ENCODE measurements at places on chromosomes 4 and X. TPM values are rescaled to one million over a fixed set of nuclear protein-coding genes. Genes with fewer than 3 reads are reported as not detected.

RHOH gene
- 9.2 TPM for total RNA-seq

PDCL2 gene
- not detected for total RNA-seq

SMIM10 gene
- 4.1 TPM for total RNA-seq

S100P gene
- total RNA-seq = 16.1 TPM

GRCh38 chr4:66613591-66613990 is 931.7 kb downstream of the CENPC start:
- no peak overlapping the region for H3K4me3 ChIP-seq
- no peak for DNase-seq
- H3K36me3 ChIP-seq = no peaks in the 10 kb centered on the region
- H3K27me3 ChIP-seq = no peaks in the 10 kb centered on the region
- no peaks in the 10 kb centered on the region for H3K4me1 ChIP-seq
- no peak overlapping the region for H3K27ac ChIP-seq

GRCh38 chr4:2869659-2870058 is 26.0 kb downstream of the ADD1 start:
- no peaks in the 10 kb centered on the region for H3K27me3 ChIP-seq
- H3K27ac ChIP-seq = peak overlapping the region; percentile 71
- peak overlapping the region; percentile 30 for H3K4me3 ChIP-seq
- DNase-seq = no peak
- H3K4me1 ChIP-seq = peaks cover 99% of the 10 kb centered on the region
- H3K36me3 ChIP-seq = no peaks in the 10 kb centered on the region

DNA sequence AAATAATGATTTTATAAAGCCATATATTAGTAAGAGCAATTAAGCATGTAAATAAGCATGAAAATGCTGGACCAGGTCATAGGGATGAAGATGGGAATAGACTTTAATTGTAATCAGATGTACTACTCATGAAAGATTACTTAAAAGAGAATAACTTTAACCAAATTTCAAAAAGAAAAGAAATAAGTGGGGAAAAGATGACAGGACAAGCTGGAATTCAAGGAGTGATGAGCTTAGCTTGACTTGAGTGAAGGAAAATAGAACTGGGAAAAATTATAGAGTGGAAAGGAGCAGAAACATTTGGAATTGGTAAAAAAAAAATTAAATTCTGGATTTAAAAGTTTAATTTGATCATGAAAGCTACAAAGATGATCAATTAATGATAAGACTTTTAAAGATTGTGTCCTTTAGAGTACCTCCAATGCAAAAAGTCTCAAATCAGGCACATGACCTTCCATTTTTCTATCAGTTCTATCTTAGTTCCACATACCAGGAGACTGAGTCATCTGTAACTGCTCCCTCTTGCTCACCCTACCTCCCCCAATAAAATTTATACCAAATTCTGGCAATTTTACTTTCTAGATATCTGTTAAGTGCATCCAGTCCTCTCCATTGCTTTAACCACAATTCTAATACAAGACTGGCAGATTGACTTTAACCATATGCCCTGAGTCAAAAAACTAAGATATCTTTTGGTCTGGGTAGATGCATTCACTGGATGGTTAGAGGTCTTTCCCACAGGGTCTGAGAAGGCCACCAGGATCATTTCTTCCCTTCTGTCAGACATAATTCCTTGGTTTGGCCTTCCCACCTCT is 56.4 kb upstream of the SLIT2 start:
- H3K27me3 ChIP-seq = no peaks in the 10 kb centered on the region
- peaks cover 10% of the 10 kb centered on the region for H3K4me1 ChIP-seq
- no peak for DNase-seq
- no peak overlapping the region for H3K27ac ChIP-seq

- no peaks in the 10 kb centered on the region for H3K4me1 ChIP-seq
- H3K4me3 ChIP-seq = no peak overlapping the region
- H3K36me3 ChIP-seq = no peaks in the 10 kb centered on the region
These were observed 125.1 kb upstream of the FRMPD4 start for GRCh38 chrX:12013211-12013618.

- H3K27ac ChIP-seq = no peak overlapping the region
- H3K27me3 ChIP-seq = no peaks in the 10 kb centered on the region
- H3K4me3 ChIP-seq = no peak overlapping the region
- H3K4me1 ChIP-seq = no peaks in the 10 kb centered on the region
- no peaks in the 10 kb centered on the region for H3K36me3 ChIP-seq
These were observed 85.7 kb downstream of the MFAP3L start for GRCh38 chr4:169940460-169940859.

- no peak overlapping the region for H3K4me3 ChIP-seq
- H3K36me3 ChIP-seq = no peaks in the 10 kb centered on the region
- H3K4me1 ChIP-seq = no peaks in the 10 kb centered on the region
- no peaks in the 10 kb centered on the region for H3K27me3 ChIP-seq
- no peak for DNase-seq
- H3K27ac ChIP-seq = no peak overlapping the region
These were observed 230.7 kb upstream of the STK26 start for GRCh38 chrX:131792356-131792749.

DNA sequence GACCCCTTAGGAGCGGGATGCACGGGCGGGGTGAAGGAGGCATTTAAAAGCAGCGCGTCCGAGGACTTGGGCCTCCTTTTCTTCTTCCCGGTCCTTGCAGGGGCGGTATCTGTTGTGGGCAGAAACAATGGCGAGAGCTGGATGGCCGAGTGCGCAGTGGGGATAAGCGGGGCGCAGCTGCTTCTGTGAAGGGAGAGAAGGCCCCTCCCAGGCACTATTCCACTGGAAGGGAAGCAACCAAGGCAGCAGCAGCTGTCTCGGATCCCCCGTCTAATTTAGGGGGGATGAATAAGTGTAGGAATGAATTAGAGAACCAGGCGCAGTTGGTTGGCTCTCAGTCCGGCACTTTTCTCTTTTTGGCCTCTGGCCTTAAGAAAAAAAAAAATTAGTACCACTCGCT is 995 bp downstream of the SMARCA5 start:
- peaks cover 46% of the 10 kb centered on the region for H3K4me1 ChIP-seq
- H3K27me3 ChIP-seq = no peaks in the 10 kb centered on the region
- peak overlapping the region; percentile 83 for H3K4me3 ChIP-seq
- DNase-seq = peak; percentile 57
- peaks cover 22% of the 10 kb centered on the region for H3K36me3 ChIP-seq

DNA sequence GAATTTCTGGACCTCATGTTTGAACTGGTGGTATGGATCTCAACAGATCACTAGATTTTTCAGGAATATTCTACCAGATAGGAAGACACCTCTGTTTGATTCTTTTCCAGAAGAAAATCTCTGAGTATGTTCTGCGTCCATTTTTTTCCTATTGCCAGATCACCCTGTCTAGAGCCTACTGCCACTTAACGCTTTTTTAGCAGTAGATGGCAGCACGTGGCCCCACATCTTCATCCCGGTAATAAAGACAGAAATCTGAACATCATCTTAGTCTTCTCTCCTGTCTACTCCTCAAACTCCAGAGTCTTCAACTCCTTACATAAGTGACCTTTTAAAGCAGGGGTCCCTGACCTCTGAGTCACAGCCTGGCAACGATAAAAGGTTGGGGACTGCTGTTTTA is 184.7 kb downstream of the TMA16 start:
- H3K27me3 ChIP-seq = no peaks in the 10 kb centered on the region
- no peaks in the 10 kb centered on the region for H3K4me1 ChIP-seq
- no peak overlapping the region for H3K27ac ChIP-seq
- no peaks in the 10 kb centered on the region for H3K36me3 ChIP-seq
- DNase-seq = no peak
- H3K4me3 ChIP-seq = no peak overlapping the region

- H3K27ac ChIP-seq = no peak overlapping the region
- H3K27me3 ChIP-seq = peaks cover 3% of the 10 kb centered on the region
- no peaks in the 10 kb centered on the region for H3K4me1 ChIP-seq
- DNase-seq = no peak
These were observed 6.1 kb upstream of the RNF175 start for GRCh38 chr4:153765894-153766293.

DNA sequence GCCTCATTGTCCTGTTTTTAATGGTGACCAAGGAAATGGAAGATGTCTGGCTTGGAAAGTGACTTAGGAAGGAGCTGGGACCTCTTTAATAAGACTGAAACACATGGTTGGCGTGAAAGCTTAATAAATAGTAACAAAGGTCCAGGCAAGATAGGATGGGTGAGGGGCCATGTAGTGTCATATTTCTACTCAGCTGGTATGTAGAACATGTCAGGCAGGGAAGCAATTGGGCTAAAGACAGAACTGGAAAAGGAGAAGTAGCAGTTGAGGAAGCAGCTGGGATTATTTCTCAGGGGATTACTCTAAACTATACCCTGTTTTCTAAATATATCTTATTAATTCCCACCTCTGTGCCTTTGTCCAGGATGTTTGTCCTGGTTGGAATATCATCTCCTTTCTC is 18.6 kb downstream of the ITGB1BP2 start:
- H3K27ac ChIP-seq = no peak overlapping the region
- no peak for DNase-seq
- no peaks in the 10 kb centered on the region for H3K27me3 ChIP-seq
- H3K36me3 ChIP-seq = no peaks in the 10 kb centered on the region
- no peak overlapping the region for H3K4me3 ChIP-seq

All from lower lobe of right lung (tissue), 2 donors.